Thyroid gland (tissue), 4 donors: ENCODE measurements at places on chromosomes 7 and 10. TPM values are rescaled to one million over a fixed set of nuclear protein-coding genes. Genes with fewer than 3 reads are reported as not detected.

Gene FAM25G
- total RNA-seq = not detected

DNA sequence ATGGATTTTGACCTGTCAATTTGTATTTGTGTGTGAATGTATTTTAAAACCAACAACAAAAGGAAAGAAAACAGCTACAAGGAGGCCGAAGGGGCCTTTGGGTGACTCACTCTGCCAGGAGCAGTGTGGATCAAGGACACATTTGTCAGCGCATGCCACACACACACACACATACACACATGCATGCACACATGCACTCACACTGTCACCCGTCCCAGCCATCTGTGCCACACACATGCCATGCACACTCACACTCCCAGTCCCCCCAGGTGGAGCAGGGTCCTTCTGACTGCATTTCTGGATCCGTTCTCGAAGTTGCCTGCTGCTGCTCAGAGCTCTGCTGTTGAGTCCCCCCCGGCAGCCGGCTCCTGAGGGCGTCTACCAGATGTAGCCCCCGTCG, 26.0 kb downstream of the SPOCK2 start:
- DNase-seq = no peak

DNA sequence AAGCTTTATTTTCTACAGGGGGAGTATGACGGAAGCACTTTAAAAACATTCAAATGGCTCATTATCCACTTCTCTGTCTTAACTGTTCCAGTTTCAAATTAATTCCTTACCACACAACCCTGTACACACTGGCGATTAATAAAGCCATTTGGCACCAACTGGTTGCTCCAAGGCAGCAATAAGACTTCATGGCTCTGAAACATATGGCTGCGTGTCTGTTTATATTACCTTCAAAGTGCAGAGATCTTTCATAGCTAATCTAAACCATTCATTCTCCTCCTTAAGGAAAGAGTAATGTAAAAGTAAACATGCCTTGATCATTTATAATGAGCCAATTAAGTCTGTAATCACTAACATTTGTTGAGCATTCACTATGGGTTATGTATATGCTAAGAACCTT, 325.7 kb downstream of the PARD3 start:
- DNase-seq = no peak

DNA sequence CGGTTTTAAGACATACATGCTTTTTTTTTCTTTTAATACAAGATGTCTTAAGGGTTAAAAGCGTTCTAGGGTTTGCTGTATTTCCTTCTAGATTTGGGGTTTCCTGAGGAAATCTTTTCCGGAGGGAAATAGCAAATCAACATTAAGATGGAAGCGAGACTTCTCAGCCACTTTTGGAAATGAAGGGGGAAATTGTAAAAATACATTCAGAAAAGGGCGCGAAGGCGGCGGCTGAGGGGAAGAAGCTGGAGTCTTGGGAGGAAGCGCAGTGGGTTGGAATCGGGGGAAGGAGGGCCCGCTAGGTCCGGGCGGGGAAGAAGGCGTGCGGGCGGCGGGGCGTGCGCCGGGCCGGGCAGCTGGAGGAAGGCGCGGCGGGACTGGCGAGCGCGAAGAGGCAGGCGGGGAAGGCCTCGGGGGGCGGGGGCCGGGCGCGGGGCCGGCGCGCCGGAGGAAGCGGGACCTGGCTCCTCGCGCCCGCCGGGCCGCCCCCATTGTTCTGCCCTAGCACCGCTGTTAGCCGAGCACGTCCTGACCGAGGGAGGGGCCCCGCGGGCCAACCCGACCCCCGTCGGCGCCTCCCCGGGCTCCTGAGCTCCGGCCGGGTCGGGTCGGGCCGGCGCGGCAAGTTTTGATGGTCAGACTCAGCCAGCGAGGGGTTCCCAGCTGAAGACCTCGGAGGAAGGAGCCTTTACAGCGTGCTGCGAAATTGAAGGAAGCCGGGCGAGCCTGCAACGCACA, 1.5 kb upstream of the SKIDA1 start:
- DNase-seq = peak; percentile 60

Gene C10orf62
- total RNA-seq = not detected

GRCh38 chr7:68789597-68789996, 808.7 kb upstream of the AUTS2 start:
- no peak for DNase-seq

DNA sequence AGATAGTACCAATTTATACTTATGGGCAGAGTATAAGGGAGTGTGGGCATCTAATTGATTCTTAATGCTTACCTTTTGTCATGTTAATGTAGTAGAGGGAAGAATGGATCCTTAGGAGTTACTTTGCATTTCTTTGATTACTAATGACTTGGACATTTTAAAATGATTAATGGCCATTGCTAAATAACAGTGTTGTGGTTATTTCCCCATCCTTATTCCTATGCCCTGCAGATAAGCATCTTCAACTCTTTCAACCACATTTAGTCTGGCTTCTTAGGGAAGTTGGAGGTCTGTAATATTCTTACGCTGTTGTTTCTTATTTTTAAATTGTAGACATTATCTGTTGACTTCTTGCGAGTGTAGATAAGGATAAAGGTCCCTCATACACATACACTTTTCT, 37.2 kb downstream of the KAT6B start:
- DNase-seq = no peak

DNA sequence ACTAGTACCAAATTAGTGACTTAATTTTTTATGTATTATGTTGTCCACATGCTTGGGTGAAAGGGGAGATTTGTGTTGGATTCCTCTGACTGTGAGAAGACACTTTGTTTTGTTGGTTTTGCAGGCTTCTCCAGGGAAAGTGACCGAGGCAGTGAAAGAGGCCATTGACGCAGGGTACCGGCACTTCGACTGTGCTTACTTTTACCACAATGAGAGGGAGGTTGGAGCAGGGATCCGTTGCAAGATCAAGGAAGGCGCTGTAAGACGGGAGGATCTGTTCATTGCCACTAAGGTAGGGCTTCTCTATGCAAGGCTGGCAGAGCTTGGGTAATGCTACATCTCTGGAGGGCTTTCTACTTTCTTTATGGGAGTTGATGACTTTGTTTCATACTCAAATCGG, 4.5 kb downstream of the AKR1E2 start:
- peak; percentile 59 for DNase-seq

Gene NSMCE4A
- total RNA-seq = 133 TPM

- DNase-seq = peak; percentile 70
Measured at GRCh38 chr10:108544500-108545120, 1378.7 kb downstream of the XPNPEP1 start.

- DNase-seq = no peak
Measured at GRCh38 chr7:29843093-29843492, 36.8 kb downstream of the WIPF3 start.

DNA sequence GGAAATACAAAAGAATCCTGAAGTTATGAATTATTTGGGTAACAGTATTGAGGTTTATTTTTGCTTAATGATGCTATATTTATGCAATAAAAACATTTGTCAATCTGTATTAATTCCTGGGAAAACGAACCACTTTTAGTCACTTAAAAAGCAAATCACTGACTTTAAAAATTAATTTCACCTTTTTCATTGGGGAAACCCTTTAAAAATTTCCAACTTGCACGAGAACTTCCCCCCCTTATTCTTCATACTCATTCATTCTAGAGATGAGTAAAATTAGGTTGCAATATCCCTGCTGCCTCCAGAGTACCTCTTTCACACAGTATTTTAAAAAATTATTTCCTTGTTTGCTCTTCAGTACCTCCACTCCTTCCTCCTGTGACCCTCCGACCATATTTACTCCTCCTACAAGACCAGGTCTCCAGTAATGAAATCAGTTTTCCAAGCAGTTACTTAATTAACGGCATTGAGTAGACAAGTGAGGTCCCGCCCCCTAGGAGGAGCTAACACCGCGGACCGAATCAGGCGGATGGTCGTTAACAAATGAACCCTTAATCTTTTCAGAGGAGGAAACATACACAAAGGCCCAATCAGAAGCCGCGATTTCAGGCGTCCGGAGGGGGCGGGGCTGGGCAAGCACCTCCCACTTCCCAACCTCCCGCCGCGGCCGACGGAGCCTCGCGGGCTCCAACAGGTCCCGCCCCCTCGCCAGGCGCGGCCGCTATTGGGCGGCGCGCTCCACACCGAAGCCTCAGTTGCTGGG, 465 bp upstream of the TRIM24 start:
- DNase-seq = peak; percentile 97

DNA sequence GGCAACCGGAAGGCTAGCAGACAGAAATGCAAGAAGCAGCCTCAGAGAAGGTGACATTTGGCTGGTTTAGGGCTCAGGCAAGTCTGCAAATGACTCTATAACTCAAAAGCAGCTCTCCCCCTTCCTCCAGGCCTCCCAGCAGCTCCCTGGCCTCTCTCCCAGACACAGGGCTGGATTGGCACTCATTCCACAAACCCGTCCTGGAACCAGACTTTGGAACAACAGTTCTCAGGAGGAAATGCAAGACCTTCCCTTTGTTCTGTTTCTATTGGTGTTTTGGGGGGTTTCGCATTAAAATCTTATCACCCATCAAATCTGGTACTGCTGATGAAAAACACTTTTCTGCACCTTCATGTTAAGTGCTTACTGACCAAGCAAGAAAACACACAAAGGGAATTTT, 40.3 kb upstream of the EFCAB10 start:
- DNase-seq = no peak

GRCh38 chr10:8815969-8816368, 761.5 kb downstream of the GATA3 start:
- no peak for DNase-seq

- DNase-seq = peak; percentile 9
Measured at GRCh38 chr10:29119374-29119773, 169.5 kb upstream of the LYZL1 start.

Gene ITGA8
- total RNA-seq = 4.6 TPM

DNA sequence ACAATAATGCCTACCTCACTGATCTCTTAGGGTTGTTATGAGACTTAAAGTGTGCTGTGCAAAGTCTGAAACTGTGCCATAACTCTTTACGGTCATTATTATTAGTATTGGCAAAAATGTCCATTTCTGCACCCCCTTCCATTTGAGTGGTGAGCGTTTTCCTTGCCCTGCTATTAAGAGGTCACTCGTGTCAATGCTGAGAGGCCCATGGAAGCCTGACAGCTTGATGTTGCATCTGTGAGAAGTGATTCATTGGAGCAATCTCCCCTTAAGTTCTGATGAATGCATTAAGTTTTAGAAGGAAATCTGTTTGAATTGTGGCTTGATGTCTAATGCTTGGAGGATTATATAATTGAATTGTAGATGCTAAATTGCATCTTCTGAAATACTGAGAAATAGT, 253.3 kb downstream of the FRMD4A start:
- DNase-seq = no peak

Gene FZD8
- total RNA-seq = 21.2 TPM

DNA sequence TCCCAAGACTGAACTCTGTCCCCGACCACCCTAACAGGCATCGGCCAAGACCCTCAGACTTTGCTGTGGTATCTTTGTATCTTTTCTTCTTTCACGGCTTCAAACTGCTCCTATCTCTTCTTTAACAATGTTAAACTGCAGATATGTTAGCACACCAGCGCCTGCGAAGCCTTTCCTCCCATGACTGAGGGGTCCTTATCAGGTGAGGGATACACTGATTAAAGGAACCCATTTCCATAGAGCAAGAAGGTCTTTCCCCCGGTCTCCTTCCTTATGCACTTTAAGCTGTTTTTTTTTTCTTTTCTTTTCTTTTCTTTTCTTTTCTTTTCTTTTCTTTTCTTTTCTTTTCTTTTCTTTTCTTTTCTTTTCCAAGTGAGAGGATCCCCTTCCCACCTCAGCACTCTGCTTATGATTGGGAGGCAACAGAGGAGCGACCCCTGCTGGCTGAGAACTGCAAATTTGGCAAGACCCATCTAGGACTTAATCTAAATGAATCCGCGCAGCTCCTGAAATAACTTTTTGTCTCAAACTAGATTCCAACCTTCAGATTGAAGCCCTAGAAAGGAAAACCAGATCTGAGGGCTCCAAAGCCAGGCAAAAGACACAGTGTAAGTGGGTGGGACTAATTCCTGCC, 109.9 kb downstream of the ITGB8 start:
- DNase-seq = peak; percentile 9

GRCh38 chr10:80443531-80443974, 10.6 kb upstream of the TSPAN14 start:
- no peak for DNase-seq

DNA sequence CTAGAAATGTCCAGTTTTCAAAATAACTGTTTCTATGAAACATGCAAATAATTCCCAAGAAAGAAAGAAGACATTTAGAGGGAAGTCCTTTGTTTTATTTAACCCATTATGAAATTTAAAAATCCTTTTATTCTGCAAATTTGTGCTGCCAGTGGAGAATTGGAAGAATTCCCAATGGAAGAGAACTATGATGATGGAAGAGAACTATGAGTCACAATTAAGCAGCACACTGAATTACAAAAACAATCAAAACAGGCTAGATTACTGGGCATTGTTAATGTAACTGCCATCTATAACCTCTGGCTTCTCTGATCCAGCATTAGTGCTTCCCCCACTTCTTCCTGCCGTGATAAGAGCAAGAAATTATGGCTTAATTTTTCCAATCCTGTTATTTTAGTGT, 126.2 kb upstream of the FEZF1 start:
- no peak for DNase-seq
